ENCODE measurements at places on chromosomes 4 and X.

- peak; percentile 39 for DNase-seq
These were observed 5.6 kb upstream of the CT47C1 start for GRCh38 chrX:119067023-119067739.

GRCh38 chr4:304969-305680, at the start of gene ZNF732:
Gene ZNF732 (minus strand): TSS chr4:305474. CDS start chr4:305310, 164 bp downstream.
- no peak for DNase-seq

DNA sequence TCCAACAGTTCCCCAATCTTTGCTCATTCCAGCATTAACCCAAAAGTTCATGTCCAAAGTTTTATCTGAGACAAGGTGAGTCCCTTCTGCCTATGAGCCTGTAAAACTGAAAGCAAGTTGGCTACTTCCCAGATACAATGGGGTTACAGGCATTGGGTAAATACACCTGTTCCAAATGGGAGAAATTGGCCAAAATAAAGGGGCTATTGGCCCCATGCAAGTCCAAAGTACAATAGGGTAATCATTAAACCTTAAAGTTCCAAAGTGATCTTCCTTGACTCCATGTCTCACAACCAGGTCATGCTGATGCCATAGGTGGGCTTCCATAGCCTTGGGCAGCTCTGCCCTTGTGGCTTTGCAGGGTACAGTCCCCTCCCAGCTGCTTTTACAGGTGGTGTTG, 511.7 kb upstream of the KLHL4 start:
- DNase-seq: no peak

- DNase-seq: no peak
These were observed 960.5 kb downstream of the CCSER1 start for GRCh38 chr4:91087743-91088142.

GRCh38 chrX:110241816-110242215, 76.1 kb downstream of the AMMECR1 start:
- no peak for DNase-seq

- no peak for DNase-seq
These were observed 1781.7 kb upstream of the PCDH10 start for GRCh38 chr4:131367441-131367840.

DNA sequence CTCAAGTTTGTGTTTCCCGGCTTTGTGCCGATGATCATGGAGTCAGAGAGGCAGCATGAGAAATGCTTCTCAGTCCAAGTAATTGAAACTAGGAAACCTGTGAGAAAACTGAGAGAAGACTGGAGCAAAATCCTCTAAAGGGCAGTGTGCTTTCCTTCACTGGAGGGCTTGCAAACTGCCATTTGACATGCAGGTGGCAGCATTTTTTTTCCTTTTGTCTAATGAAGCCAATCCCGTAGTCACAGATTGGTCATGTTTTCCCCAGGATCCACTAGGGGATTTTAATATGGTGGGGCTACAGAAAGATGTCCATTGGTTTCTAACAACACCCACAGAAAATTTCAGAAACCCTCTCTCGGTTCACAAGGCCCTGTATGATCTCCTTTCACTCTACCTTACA, 117.4 kb upstream of the NUDT10 start:
- no peak for DNase-seq

GRCh38 chr4:28226962-28227361, 1366.3 kb downstream of the STIM2 start:
- no peak for DNase-seq

- no peak for DNase-seq
These were observed 89.0 kb upstream of the LIMCH1 start for GRCh38 chr4:41448934-41449333.

DNA sequence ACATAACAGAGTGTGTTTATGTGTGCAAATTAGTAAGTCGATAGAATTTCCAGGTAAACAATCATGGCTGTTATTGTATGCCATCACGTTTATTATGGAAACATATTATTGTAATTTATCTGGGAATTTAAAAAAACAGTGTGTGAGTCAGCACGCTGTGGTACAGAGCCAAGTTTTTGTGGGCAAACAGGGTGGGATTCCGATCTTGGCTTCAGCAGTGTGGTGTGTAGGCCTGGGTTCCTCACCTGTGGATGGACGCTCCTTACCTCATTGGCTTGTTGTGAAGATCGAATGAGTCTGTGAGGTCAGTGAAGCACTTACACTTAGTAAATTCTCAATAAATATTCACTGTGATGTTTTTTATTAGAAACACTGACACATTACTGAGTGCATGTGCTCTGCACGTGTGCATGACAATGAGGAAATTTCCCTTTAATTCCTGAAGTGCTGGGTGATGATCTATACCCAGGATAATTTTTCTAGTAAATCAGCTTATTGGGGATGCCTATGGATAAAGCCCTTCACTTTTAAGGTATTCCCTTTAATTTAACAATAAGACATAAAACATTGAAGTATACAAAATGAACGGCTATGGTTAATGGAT, 36.4 kb downstream of the SLIT2 start:
- DNase-seq: no peak

- DNase-seq: no peak
These were observed 990 bp upstream of the HADH start for GRCh38 chr4:107988763-107989035.

- DNase-seq: no peak
These were observed 54.2 kb downstream of the SUPT20HL2 start for GRCh38 chrX:24259544-24260240.

- no peak for DNase-seq
These were observed 167.7 kb downstream of the ZNF518B start for GRCh38 chr4:10289538-10289906.

DNA sequence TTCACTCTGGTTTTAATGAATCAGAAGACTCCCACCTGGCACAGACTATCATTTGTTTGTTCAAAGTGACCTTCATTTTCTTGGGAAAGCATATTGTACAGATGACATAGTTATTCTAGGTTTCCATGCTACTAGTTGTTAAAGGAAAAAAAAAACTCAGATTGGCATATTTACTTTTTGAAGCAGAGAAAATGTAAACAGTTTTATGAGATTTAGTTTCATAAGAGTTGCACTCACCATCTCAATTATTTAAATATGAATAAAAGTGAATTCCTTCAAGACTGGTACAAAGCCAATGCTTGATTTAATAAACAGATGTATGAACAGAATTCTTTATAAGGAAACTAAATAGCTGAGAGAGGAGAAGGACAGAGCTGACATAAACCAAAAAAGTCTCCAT, 280.3 kb upstream of the UGT8 start:
- DNase-seq: no peak

DNA sequence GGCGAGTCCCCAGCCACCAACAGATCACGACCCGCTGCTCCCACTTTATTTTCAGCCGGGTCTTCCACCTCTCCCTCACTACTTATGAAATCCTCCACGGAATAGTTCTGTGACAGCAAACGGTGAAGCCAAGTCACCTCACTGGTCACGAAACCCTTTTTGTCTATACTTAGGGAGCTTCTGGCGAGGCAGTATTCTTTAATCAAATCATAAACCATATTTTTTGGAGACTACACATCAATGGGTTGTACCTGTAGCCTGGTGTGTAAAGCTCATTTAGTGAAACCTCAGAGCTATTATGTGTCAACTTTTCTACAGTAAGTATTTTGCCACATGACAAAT, 809 bp upstream of the H2AZ1 start:
- DNase-seq: no peak

DNA sequence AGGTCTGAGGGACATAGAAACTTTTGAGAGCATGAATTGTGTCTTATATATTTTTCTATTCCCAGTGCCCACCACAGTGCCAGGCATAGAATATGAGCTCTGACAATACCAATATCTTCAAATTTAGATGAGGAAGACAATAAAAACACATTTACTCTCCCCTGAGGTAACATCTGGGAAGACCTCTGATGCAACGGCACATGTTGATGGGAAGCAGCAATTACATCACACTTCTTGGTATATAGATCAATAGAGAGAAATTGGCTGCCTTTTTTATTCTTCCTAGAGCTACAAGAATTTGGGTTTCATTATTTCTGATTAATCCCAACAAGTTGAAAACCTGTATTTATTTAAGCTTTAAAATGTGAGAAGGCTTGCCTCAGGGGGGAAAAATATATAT, 67.4 kb upstream of the SMAD1 start:
- DNase-seq: no peak

- DNase-seq: no peak
These were observed 295.3 kb upstream of the CTSO start for GRCh38 chr4:156248917-156249316.

GRCh38 chr4:95181243-95181995, 367.4 kb downstream of the UNC5C start:
- DNase-seq: no peak

DNA sequence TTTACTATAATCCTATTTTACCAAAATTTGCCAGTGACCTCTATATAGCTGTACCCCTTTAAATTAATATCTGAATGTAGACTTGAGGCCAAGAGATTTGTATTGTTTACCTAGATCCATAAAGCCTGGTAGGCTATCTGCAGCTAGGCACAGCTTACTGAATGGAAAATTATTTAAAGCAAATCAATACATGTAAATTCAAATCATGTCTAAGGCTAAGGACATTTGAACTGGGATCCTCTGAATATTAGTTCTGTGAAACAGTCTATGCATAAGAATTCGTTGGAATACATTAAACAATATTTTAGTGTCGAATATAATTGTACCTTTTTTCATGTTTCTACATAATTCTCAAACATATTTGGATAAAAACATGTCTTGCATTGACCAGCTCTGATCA, 1.6 kb downstream of the UGT2A3 start:
- DNase-seq: no peak
